ENCODE measurements at places on chromosomes 7 and 10. TPM values are rescaled to one million over a fixed set of nuclear protein-coding genes. Genes with fewer than 3 reads are reported as not detected.
A peak's percentile ranks its signal among the peaks of the same experiment; 100 is the strongest.

DNA sequence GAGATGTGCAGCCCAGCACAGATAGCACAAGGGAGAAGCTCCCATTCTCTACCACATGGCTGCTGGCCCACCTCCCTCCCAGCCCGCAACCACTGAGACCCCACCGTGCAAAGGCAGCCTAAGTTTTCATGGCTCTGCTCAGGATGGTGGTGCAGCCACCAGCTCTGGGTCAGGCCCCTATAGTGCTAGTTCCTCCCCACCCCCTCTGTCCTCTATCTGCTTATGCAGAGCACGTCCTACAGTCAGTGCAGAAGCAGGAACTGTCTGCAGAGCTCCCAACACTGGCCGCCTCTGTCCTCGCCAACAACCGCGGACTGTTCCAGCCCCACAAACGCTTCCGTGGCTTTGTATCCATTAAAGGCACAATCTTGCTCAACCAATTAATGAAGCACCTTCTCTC, 278.9 kb downstream of the GRID1 start:
- no peak for DNase-seq

DNA sequence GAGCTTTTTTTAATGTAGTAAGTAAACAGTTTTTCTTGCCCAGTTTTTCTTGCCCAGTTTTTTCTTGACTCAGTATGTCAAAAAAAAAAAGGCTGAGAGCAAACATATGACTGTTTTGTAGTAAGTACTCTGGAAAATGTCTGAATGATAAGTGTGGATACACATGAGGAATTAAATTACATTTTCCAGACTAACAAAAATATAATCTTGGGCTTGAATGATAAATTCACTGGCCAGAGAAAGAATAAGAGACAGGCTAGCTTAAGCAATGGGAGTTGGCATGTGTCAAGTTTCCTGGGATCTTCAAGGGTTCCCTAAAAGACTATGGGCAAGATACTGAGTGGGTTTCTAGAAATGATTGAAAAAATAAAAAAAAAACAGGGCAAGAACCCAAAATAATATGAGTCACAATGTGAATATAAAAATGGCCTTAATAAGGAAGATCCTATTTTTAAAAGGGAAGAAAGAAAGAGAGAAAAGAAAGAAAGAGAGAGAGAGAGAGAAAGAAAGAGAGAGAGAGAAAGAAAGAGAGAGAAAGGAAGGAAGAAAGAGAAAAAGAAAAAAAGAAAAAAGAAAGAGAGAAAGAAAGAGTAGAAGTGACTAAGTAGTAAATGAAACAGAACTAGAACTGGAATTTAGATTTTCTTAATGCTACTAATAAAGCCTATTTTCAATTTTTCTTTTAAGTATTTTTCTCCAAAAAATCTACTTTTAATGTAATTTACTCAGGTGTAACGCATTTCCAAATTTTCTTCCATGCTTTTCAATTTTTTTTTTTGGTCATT, 60.2 kb downstream of the TFPI2 start:
- no peak for DNase-seq

DNA sequence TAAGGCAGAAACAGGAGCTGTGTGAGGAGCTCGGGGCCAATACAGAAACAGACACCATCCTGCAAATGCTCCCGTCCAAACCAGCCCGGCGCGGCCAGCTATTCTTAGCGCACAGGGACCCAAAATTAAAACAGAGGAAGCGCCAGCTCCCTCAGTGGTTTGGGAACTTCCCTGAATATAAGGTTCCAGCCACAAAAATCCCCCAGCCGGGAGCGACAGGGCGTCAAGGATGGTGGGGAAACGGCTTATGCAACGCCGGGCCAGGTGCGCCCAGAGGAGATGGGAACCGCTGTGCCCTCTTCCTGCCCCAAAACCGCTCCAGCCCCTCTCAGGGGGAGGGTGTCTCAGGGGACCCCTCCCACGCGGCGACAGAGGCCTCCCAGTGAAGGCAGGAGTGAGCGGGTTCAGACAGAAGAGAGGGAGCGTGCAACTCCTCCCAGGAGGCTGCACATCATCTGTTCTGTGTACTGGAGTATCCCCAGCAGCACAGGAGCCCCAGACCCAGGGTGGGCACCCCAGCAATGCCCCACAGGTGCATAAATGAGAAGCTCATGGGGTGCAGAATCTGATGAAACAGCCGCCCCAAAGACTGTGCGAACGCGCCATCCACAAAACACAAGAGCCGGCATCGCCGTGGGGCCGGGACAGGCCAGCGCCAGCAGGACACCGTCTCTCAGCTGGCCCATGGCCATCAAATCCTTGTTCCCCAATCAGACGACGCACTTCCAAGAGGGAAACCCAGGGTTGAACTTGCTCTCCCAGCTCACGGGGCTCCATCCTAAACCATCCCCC, 73.9 kb upstream of the PDGFA start:
- DNase-seq = no peak

DNA sequence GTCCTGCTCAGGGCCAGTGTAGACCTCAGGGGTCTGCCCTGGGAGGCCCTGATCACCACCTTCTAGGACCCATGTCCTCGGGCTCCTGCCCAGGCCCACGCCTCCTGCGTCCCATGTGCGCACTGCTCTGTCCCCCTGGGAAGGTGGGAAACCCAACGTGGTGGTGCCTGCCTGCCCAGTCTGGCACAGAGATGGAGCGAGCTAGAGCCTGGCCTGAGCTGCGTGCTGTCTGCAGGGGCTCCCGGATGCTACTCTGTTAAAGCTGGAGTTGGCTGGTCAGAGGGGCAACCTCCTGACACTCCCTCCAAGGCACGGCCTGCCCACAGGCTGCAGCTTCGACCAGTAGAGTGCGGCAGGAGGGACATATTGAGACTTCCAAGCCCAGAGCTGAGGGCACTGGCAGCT, 171.7 kb downstream of the DNAJB6 start:
- no peak for DNase-seq

DNA sequence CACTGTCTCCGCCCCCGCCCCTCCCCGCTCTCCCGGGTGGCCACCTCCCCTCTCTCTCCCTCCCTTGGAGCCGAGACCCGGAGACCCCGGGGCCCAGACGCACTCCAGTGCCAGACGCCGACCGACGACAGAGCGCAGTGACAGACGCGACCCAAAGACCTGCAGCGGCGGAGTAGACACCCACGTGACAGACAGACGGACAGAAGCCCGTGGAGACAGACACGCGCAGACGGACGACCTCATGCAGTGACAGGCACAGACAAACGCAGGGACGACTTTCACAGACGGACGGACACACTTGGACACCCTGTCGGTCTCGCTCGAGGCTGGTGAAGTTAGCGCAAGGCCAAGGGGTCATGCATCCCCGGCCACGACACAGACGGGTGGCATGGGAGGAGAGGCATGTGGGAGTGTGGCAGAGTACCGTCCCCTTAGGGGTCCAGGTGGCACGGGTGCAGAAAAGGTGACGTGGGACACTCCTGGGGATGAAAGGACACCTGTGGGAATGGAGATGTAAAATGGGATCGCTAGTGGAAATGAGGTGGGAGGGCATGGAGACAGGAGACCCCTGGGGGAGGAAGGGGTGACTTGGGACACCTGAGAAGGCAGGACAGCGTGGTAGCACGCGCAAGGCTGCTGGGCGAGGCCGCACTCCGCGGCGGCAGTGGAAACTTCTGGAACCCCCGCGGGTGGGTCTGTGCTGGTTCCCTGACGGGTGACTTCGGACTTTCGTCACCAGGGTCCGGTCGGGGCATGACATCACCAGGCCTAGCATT, 456 bp upstream of the ACHE start:
- no peak for DNase-seq

- no peak for DNase-seq
Measured at GRCh38 chr7:26538216-26538615, 246.6 kb downstream of the SNX10 start.

GRCh38 chr10:4316161-4316810, 509.7 kb upstream of the AKR1E2 start:
- peak; percentile 89 for DNase-seq

DNA sequence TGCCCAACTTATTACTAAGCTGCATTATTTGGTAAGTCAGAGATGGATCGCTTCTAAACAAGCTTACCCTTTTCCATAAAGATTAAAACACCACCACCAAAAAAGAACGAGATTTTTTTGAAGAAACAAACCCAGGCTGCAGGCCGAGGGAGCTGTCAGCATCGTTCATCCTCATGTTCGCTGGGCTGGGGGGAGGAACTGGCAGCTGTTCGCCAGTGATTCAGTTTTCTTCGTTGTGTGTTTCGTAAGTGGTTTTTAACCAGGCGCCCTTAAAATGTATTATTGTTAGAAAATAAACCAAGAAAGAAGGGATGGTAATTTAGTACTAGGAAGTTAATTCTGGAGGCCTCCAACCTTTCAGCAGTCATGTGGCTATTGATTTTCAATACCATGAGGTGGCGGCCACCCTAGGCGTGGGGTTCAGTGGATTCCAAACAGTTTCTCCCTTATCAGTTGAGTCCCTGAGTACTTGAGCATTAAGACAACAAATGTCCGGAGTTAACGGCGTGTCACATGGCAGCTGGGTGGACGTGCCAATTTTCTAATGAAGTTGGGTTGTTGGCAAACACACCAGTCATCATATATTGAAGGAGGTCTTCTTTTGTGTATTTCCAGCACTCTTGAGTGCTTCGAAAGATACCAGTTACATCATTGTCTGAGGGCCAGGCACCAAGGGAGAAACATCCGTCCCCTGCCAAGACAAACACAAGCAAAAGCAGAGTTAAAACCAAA, 173.2 kb downstream of the EBF3 start:
- no peak for DNase-seq

GRCh38 chr10:34037499-34037898, 703.0 kb upstream of the NRP1 start:
- DNase-seq = no peak

GRCh38 chr10:7168414-7168813, 242.4 kb downstream of the SFMBT2 start:
- DNase-seq = no peak

- peak; percentile 55 for DNase-seq
Measured at GRCh38 chr10:68406111-68406814, 814 bp downstream of the RUFY2 start.

- DNase-seq = peak; percentile 1
Measured at GRCh38 chr7:8480527-8480926, 47.1 kb downstream of the NXPH1 start.

- peak; percentile 34 for DNase-seq
Measured at GRCh38 chr10:127989481-127990012, 82.6 kb downstream of the PTPRE start.

- DNase-seq = peak; percentile 46
Measured at GRCh38 chr7:32033006-32033405, 37.2 kb downstream of the PDE1C start.

GRCh38 chr7:106216517-106216922, 68.3 kb downstream of the NAMPT start:
- DNase-seq = peak; percentile 99

DNA sequence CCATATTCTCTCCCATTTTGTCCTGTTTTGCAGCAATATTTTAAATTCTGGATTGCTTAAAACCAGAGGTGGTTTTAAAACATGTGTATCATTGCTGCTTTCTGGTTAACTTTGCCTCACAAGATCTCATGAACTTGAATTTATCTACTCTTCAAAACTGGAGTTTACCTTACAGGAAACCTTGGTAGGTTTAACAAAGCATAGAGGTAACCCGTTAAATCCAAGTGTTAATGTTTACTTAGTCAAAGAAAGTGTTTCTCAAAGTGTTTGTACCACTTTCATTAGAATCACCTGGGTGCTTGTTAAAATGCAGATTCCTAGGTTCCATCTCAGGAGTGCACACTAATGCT, 44.0 kb upstream of the VDAC2 start:
- no peak for DNase-seq

GRCh38 chr10:128098631-128099030, 27.6 kb downstream of the MKI67 start:
- no peak for DNase-seq

- DNase-seq = no peak
Measured at GRCh38 chr7:2111568-2111967, 121.2 kb downstream of the MAD1L1 start.

DNA sequence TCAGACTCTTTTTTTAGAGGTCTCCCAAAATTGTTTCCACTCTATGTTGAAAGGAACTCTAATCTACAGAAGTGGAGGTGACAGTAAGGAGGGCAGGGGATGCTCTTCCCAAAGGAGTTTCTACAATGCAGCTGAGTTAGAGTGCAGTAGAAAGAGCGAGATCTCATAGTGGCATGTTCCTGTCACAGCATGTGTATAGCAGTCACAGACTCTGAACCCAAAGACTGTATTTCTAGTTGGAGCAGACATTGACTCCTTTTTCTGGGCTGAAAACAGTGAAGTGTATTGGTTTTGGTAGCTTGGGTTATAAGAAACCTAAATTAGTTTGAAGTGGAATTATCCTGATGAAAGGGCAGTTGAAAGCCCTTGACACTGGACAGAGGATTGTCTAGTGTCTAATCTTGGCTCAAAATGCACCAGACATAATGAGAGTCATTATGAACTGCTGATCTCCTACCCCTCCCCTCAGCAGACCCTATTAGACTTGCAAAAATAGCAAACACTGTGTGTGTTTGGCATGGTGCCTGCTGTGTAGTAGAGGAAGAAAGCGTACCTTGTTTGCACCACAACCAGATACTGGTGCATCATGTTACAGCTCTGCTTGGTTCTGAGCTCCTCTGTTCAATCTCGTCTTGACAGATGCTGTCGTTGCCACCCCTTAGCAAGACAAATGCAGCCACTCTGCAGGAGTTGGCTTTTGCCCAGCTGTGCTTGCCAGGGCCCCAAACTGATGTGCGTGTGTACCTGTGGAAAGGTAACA, 336.0 kb downstream of the AUTS2 start:
- DNase-seq = no peak

GRCh38 chr10:42932735-42933447, 144.0 kb upstream of the RET start:
- no peak for DNase-seq

GRCh38 chr10:61655335-61655851, 7.3 kb upstream of the CABCOCO1 start:
- no peak for DNase-seq

DNA sequence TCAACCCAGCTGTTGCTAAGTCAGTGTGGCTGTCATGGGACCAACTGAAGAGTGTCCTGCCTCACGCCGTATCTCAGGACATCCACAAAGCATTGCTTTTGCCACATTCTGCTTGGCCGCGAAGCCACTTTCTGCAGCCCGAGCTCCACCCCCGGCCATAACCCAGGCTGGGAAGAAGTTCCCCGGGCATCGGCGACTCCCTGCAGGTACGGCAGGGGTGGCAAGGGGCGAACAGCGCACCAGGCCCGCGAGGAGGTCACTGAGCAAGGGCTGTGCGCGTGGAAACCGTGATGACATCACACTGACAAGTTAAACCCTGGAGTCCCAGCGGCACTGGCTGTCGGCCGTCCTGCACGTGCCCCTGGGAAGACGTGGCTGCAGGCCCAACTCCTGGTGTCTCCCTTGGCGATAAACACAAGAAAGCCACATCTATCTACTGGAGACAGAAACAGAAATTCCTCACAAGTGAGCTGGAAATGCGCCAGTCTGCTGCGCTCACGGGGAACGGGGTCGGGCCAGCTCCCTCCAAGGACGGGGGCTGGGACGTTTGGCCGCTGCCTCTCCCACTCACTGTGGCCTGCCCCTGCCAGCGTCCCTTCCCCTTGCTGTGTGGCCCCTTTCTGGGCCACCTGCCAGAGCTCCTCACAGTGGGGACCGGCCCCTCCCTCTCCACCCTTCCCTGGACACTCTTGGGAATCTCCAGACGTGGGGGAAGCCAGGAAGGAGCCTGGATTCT, 326.3 kb downstream of the DNAJB6 start:
- peak; percentile 7 for DNase-seq

The ZNF365 gene
- total RNA-seq = 3.2 TPM

The GOLGA7B gene
- not detected for total RNA-seq

The APBB1IP gene
- total RNA-seq = 0.37 TPM

The HABP2 gene
- not detected for total RNA-seq

The CDC14C gene
- total RNA-seq = 0.07 TPM

The TNRC18 gene
- 10.9 TPM for total RNA-seq

The JAKMIP3 gene
- total RNA-seq = not detected

The ASB10 gene
- total RNA-seq = not detected

The AKR1D1 gene
- not detected for total RNA-seq

The VWDE gene
- 4.4 TPM for total RNA-seq

The ADIRF gene
- total RNA-seq = 4.2 TPM

Data from M059J (cell line).